ENCODE measurements at places on chromosomes 3 and 15. TPM values are rescaled to one million over a fixed set of nuclear protein-coding genes. Genes with fewer than 3 reads are reported as not detected.
A peak's percentile ranks its signal among the peaks of the same experiment; 100 is the strongest.

GRCh38 chr3:95468331-95468730, 1346.1 kb upstream of the EPHA6 start:
- H3K4me1 ChIP-seq = peaks cover 2% of the 10 kb centered on the region
- H3K4me3 ChIP-seq = no peak overlapping the region
- DNase-seq = no peak

DNA sequence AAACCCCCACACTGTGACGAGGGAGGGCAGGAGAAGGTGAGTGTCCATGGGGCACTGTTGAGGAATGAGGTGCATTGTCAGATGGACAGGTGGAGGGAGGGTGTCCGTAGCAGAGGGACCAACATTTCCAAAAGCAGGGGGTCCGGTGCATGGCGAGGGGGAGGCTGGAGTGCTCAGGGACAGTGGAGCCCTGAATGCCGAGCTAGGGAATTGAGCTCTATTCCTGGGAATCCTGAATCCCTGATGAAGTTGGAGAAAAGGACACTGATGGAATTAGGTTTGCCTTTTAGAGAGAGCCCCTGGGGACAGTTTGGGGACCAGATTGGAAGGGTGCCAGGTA, 7.9 kb upstream of the ANPEP start:
- H3K27ac ChIP-seq = no peak overlapping the region
- DNase-seq = no peak
- no peaks in the 10 kb centered on the region for H3K36me3 ChIP-seq
- H3K4me1 ChIP-seq = no peaks in the 10 kb centered on the region
- H3K4me3 ChIP-seq = no peak overlapping the region

DNA sequence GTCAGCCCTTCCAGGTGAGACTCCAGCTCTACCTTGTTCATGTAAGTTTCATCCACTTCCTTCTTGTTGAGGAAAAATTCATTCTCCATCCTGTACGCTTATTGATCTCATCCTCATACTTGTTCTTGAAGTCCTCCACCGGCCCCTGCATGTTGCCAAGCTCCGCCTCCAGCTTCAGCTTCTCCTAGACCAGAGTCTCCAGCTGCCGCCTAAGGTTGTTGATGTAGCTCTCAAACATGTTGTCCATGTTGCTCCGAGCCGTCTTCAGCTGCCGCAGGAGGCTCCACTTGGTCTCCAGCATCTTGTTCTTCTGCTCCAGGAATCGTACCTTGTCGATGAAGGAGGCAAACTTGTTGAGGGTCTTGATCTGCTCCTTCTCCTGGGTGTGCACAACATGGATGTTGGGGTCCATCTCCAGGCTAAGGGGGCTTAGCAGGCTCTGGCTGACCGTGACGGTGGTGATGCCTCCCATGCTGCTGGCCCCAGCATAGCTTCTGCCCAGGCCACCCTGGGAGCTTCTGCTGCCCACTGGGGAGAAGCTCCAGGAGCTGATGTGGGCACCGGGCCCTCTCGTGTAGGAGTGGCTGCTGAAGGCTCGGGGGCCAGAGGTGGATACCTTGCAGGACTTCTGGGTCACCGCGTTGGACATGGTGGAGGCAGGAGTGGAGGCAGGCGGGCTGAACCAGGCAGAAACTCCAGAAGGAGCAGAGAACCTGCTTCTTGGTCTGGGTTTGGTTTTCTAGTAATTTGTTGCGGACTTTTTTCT, 422.6 kb upstream of the ARPP21 start:
- DNase-seq = no peak
- no peaks in the 10 kb centered on the region for H3K4me1 ChIP-seq
- H3K27ac ChIP-seq = no peak overlapping the region
- peaks cover 7% of the 10 kb centered on the region for H3K36me3 ChIP-seq

- no peaks in the 10 kb centered on the region for H3K36me3 ChIP-seq
- H3K27ac ChIP-seq = no peak overlapping the region
- DNase-seq = no peak
- H3K4me1 ChIP-seq = no peaks in the 10 kb centered on the region
- no peaks in the 10 kb centered on the region for H3K27me3 ChIP-seq
Observed at GRCh38 chr15:58393241-58393662, 38.5 kb upstream of the LIPC start.

GRCh38 chr3:134904241-134904771, 109.2 kb downstream of the EPHB1 start:
- no peaks in the 10 kb centered on the region for H3K4me1 ChIP-seq
- H3K27ac ChIP-seq = no peak overlapping the region
- no peaks in the 10 kb centered on the region for H3K27me3 ChIP-seq
- no peaks in the 10 kb centered on the region for H3K36me3 ChIP-seq
- DNase-seq = no peak
- H3K4me3 ChIP-seq = no peak overlapping the region

DNA sequence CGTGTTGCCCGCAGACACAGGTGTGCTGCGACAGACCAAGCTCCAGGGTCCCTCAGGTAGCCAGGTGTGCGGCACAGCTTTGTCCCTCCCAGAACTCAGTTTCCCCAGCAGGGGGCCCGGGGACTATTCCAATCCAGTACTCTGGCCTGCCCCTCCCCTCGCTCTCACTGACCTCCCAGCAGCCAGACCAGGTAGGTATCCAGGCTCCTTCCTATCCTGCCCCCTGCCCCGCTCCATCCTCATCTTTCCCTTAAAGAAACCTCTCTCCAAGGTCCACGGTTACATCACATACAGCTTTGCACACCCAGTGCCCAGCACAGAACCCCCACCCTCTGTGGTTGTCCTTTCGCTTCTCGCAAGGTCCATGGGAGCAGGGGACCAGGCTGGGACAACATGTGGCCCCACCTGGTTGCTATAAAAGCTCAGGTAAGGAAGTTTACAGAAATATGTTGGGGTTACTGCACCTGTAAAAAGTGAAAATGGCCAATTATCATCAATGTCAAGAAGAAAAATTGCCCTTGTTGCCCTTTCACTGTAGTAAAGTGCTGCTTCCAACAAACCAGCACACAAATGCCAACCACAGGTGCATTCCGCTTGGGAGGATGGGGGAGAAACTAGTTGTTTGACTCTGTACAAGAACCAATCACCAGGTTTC, 7.3 kb upstream of the CYP11A1 start:
- no peaks in the 10 kb centered on the region for H3K36me3 ChIP-seq
- DNase-seq = no peak
- peak overlapping the region; percentile 69 for H3K4me3 ChIP-seq

The SPINK8 gene
- not detected for total RNA-seq

The ASB14 gene
- total RNA-seq = not detected

The FANCD2OS gene
- total RNA-seq = not detected
